ENCODE measurements at places on chromosomes 12 and 14. TPM values are rescaled to one million over a fixed set of nuclear protein-coding genes. Genes with fewer than 3 reads are reported as not detected.

Gene SYT10
- total RNA-seq = not detected

Gene TMEM106C
- total RNA-seq = 226 TPM

Gene MORN3
- 2.6 TPM for total RNA-seq

Gene INF2
- total RNA-seq = 50.7 TPM

Gene MYF5
- total RNA-seq = not detected

GRCh38 chr12:79407671-79408622 is 282.8 kb downstream of the PAWR start:
- peak; percentile 30 for DNase-seq

DNA sequence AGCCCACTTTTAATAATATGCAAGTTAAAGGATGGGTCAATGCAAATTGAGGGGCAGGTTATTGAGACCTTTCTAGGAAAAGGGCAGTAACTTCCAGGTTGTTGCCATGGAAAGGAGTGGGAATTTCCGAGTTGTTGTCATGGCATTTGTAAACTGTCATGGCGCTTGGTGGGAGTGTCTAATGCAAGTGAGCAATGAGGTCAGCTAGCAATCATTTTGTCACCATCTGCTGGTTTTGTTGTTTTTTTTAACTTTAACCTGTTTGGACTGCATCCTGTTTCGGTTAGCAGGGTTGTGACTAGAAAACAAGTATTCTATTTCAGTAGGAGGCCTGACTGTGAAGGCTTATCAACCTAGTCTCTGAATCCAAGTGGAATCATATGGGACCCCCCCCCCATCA is 85.8 kb upstream of the TSPAN11 start:
- DNase-seq = no peak

DNA sequence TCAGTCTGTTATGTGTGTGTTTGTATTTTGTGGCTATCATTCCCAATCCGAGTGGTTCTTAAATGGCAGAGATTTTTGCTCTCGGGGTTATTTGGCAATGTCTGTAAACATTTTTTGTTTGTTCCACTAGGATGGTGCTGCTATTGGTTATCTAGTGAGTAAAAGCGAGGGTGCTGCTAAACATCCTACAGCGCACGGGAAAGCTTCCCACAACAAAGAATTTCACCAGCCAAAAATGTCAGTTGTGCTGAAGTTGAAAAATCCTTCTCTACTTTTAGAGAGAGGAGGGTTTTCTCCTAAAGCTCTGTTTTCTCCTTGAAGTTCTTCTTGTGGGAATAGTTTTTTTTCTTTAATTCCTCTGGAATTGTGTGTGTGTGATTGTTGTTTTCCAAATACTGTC is 2.4 kb downstream of the EXD2 start:
- DNase-seq = peak; percentile 19

DNA sequence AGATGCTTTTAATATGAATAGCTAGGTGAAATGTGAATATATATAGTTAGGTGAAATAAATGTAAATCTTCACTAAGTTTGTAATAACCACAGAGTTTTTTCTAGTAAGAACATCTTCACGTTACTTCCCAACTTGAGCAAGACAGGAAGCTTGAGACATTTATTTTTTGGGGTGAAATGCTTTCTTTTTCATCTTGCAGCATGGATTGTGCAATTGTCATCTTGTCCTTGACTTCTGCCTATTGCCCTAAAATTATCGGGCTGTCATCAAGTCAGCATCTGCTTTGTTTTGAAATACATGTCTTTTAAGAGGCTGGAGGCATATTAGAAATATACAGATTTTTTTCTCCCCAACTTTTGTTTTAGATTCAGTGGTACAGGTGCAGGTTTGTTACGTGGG is 433.9 kb downstream of the PCNX1 start:
- no peak for DNase-seq

Gene MAP4K5
- 11.2 TPM for total RNA-seq

- DNase-seq = no peak
Measured at GRCh38 chr12:3598896-3599860, 108.2 kb downstream of the PRMT8 start.

Gene HELB
- total RNA-seq = 23.0 TPM

- DNase-seq = no peak
Measured at GRCh38 chr12:99444859-99445316, 202.7 kb upstream of the GARIN6 start.

DNA sequence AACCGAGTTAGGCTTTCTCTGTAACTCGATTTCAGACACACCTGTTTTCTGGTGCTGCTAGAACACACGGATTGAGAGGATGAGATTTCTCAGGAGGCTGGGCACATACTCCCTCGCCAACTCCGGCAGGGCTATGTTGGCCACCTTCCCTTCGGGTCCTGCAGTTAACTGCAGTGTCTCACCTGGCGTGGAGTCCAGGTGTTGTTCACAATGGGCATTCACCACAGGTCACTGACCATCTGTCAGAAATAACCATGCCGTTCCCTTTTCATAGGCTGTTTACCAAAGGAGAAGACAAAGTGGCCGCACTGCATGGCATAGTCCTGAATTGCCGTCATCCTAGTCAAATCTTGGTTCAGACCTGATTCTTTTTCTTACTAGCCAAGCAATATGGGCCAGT is 5.5 kb upstream of the KCNH3 start:
- no peak for DNase-seq

- DNase-seq = peak; percentile 34
Measured at GRCh38 chr14:76644855-76645518, 116.3 kb upstream of the VASH1 start.

DNA sequence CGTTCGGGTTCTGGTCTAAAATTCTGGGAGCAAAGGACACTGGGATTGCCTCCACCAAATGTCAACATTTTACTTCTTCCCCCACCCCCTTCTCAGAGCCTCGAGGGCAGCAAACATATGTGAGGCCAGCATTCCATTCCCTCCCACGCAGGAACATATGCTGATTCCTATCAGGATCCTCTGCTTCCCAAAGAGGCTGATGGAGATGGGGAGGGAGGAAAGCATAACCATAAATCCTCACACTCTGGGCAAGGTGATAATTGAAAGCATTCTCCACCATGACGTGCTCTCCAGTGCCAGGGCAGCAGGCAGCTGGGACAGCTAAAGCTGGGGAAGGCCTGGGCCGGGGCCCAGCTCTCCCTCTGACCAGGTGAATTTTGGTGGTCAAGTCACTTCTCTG is 395.0 kb downstream of the ZFP36L1 start:
- no peak for DNase-seq

- DNase-seq = no peak
Measured at GRCh38 chr14:96062506-96062905, 23.3 kb downstream of the C14orf132 start.

Gene FIGNL2
- 0.25 TPM for total RNA-seq

Gene SRRM4
- not detected for total RNA-seq

Gene CLEC1B
- not detected for total RNA-seq

DNA sequence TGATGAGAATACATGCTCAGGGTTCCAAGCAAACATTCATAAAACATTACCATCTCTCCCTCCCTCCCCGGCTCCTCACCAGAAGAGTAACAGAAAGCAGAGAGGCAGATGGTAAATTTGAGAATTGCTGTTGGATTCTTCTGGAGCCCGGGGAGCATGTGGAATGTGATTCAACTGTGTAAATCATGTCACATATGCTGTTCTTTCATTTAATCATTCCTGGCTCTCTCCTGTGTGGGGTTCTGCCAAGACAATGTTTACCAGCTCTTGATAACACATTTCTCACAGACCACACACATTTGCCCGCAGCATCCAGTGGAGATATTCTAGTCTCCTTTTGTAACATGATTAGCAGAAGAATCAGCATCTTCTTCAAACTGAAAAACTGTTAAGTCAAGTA is 23.4 kb upstream of the NR2C1 start:
- no peak for DNase-seq

DNA sequence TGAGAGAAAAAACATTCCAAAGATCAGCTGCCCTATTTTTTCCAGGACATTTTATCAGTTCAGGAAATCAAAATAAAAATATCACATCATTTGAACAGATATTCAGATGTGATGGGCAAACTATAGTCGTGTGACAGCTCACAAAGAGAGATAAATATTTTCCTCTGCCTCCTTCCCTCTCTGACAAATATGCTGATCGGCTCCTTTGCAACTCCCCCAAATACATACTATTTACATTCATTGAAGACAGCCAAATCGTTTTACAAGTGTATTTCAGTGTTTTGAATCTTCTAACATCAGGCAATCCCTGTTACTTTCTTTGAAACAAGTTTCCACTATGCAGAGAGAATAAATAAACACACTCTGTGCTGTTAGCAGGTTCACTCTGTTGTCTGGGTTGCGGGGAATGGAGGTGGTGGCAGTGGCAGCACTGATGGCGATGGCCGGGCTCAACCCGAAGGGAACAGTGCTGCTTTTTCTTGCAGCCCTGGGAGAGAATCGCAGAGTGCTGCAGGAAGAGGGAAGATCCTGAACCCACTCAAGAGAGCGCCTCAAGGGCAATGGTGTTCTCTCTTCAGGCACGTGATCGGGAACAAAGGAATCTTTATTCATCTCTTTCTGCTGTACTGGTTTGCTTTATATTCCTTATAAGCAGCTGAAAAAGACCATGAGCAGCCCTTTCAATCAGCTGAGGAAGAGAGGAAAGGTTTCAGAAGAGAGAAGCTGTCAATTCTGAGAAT is 142.5 kb downstream of the PHLDA1 start:
- no peak for DNase-seq

DNA sequence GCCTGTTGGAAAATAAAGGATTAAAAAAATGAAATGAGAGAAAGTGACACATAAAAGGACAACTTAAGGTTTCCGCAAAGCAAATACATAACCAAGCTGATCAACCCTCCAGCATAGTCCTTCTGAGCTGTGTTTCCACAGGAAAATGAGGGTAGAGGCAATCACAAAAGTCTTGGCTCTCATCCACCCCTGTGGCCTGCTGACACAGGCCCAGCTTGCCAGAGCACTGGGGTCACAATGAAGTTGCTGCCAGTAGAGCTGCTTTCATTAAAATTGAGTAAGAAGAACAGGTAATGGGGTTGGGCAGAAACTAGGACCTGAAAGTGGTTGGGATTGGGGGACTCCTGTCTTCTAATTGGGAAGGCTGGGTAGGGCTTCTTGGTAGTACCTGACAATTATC is 65.9 kb downstream of the RERG start:
- no peak for DNase-seq

DNA sequence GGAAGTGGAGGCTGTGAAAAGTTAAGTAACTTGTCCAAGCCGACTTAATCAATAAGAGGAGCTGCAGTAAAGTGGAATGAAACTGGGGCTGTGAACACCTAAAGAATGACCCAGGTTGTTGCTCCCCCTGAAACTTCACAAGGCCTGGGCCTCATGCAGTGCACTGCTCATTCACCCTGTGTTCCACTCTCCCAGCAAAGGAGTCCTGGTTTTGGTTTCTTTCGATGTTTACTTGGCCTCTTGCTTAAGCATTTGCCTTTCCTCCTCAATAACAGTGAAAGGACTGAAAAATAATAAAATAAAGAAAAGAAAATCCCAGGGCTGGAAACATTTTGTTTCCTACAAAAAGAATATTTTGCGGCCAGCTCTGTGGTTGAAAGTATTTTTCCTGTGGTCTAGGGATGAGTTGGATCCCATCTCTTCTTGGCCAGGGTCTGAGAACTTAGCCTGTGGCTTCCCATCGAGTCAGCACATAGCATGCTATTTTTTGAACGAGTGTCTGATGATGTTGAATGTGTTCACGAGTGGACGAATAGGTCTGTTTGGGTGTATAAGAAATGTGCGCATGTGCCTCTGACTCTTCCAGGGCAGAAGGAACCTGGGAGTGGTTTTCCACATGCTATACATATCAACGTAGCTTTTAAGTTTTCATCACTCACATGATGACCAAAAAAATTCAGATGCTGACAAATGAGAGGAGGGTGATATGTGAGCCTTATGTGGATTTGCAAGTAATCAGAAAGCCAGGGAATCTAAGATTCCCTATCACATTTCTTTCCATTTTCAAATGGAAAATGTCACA is 349.8 kb downstream of the ZFP36L1 start:
- DNase-seq = no peak

GRCh38 chr12:55687746-55688145 is 20.0 kb downstream of the ITGA7 start:
- peak; percentile 28 for DNase-seq

- no peak for DNase-seq
Measured at GRCh38 chr12:108461058-108461660, 53.9 kb upstream of the FICD start.

GRCh38 chr12:58341791-58342190 is 400.4 kb downstream of the ATP23 start:
- no peak for DNase-seq

Gene PLCZ1
- total RNA-seq = not detected

Gene GLI1
- not detected for total RNA-seq

Gene ANO4
- total RNA-seq = not detected

DNA sequence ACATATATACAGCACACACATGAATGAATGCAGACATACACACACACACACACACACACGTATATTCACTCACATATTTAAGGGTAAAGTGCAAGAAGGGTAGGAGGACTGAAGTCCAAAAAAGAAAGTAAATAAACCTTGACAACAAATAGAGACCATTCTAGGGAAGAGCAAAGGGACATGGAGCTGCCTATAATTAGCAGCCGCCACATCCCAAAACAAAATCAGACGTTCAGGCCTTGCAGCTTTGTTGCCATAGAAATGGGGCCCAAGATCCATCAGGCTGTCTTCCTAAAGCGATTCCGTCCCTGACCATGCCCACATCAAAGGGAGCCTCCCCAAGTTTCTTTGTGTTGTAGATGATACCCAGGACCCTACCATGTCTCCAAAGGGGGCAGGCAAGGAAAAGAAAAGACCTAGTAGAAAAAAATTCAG is 703.5 kb upstream of the TBX3 start:
- no peak for DNase-seq

DNA sequence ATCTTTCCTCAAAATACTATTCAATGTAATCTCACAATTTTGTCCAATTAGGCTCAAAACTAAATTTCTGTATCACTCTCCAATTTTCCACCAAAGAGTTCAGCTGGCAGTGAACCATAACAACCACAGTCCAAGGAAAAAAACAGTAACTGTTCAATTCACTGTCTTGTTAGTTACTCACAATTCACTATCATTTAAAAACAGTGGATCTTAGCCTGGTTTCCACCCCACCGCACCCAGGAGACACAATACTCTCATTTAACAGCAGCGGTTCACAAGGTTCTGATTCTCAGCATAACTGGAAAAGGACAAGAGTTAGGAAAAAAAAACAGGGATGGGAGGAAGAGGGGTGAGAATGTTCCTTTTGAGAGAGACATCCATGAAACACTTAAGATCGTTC is 40.5 kb downstream of the MED13L start:
- DNase-seq = no peak

Gene AHNAK2
- total RNA-seq = 0.10 TPM

GRCh38 chr12:105773471-105773870 is 365.3 kb downstream of the NUAK1 start:
- DNase-seq = no peak

Gene TMEM119
- not detected for total RNA-seq

Gene PLEKHD1
- total RNA-seq = not detected

GRCh38 chr14:94027566-94028449 is 1.7 kb downstream of the OTUB2 start:
- DNase-seq = no peak

GRCh38 chr14:79136071-79137044 is 966.2 kb downstream of the NRXN3 start:
- no peak for DNase-seq

DNA sequence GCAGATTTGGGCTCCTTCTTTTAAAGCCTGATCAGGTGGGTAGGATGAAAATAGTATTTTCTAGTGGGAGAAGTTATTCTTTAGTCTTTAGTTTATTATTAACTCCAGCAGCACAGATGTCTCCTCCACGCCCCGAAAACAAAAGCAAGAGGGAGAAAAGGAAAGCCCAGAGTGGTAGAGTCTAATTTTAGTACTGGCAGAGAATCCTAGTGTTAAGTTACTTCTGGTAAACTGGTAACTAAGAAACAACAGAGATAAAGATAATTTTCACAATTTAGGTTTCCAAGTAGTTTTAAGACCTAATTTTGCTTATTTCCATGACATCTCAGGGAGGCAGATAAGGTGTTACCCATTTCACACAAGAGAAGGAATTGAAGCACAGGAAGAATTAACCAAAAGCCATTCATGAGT is 16.3 kb downstream of the ATP5MC2 start:
- no peak for DNase-seq

Measured in activated naive CD4-positive, alpha-beta T cell treated with anti-CD3 and anti-CD28 coated beads for 36 hours (primary cell).